Hypothalamus (tissue), 51 donors: ENCODE measurements at places on chromosomes 1 and 21.

DNA sequence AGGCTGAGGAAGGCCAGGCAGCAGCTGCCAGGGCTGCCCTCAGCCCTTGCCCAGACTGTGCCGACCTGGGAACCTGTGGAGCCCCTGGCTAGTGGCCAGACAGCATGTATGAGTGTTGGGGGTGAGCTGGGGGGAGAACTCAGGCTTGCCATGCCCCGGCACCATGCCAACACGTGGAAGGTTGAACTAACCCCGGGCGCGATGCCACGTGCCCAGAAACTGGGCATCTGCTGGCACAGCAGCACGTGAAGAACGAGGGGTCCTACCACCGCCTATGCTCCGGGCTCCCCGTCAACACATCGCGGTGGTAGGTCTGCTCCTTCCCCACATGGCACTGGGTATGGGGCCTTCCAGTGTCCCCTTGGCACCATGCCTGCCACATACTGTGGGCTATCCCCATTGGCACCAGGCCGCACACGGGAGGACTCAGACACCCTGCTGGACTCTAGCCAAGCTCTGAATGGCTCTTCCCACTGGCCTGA lies 68.7 kb downstream of the CASZ1 start:
- DNase-seq: no peak

DNA sequence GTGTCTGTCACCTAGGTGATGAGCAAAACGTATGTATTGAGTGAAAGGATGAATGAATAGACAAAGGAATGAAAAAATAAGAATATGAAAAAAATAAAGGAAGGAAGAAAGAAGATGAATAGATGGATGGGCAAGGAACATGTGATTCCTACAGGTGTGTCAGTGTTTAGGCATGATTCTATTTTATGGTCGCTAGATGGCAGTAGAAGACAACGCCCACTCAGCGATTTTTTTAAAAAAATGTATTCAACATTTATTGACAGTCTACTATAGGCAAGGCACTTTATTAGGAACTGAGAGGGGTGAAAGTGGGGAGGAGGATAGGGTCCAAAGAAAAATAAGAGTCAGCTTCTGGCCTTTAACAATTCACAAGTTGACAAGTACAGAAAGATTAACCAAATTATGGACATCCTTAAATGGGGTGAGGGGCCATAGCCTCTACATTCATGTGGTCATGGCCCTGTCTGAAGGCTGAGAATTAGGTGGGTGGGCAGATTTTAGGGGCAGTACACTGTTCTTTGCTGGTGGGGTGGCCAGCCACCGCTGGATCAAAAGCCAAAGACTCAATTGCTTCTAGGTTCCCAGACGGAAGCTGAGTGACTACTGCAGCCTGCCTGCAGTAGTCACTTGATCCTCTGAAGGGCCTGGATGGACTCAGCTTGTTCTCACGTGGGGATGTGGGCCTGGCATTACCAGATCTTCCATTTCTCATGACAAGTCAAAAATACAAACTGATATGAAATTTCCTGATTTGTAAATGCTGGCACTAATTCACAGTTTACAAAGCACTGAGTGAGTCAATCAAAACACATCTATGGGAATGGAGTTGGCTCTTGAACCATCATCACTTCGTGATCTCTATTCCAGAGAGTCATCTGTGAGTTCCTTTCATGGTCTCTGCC lies 83.9 kb downstream of the FASLG start:
- DNase-seq: no peak

DNA sequence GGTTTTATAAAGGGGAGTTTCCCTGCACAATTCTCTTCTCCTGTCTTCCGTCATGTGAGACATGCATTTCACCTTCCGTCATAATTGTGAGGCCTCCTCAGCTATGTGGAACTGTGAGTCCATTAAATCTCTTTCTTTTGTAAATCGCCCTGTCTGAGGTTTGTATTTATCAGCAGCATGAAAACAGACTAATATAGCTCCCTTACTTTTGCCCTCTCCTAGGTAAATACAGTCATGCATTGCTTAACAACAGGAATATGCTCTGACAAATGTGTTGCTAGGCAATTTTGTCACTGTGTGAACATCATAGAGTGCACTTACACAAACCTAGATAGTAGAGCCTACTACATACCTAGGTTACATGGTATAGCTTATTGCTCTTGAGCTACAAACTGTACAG lies 616.8 kb downstream of the RWDD3 start:
- DNase-seq: no peak

DNA sequence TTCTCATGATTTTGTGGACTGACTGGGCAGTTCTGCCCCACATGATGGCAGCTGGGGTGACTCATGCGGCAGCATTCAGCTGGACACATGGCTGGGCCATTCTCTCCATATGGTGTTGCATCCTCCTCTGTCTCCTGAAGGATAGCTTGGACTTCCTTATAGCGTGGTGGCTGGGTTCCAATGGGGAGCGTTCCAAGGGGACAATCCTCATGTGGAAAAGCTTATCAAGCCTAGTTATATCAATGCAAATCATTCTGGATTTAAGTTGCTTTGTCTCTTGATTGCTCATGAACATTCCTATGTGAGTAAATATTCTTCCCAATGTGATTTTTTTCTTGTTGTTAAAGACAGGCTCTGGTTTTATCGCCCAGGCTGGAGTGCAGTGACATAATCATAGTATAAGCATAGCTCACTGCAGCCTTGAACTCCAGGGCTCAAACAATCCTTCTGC lies 13.2 kb upstream of the SLC2A1 start:
- DNase-seq: no peak

GRCh38 chr1:66607458-66607857 lies 73.5 kb downstream of the SGIP1 start:
- DNase-seq: no peak

GRCh38 chr21:33698087-33698860 lies 56.0 kb downstream of the ITSN1 start:
- no peak for DNase-seq

GRCh38 chr21:42001781-42002180 lies 8.4 kb downstream of the ZBTB21 start:
- DNase-seq: no peak

DNA sequence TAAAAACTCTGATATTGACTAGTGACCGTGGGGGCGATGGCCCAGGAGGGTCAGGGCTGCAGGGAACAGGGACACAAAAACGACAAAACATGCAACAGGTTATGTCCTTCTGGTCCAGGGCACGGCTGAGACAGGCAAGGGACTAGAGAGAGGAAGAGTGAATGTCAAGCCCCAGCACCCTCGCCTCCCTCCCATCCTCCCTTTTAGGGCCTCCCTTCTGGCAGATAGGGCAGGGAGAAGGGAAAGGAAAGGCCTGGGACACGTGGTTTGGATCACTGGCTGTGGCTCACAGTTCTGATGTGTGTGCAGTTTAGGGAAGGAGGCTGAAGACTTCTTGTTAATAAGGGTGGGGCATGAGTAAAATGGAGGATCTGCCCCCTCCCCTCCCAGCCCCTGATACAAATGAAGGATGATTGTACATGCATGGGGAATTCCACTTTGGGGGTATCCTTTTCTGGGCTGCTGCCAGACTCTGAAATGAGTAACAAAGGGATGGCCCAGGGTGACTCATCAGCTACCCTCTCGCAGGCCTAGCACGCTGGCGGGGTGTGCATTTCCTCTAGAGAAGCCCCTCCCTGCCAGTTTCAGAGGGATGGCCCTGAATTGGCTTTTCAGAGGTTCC lies 14.2 kb downstream of the CAPN2 start:
- no peak for DNase-seq

DNA sequence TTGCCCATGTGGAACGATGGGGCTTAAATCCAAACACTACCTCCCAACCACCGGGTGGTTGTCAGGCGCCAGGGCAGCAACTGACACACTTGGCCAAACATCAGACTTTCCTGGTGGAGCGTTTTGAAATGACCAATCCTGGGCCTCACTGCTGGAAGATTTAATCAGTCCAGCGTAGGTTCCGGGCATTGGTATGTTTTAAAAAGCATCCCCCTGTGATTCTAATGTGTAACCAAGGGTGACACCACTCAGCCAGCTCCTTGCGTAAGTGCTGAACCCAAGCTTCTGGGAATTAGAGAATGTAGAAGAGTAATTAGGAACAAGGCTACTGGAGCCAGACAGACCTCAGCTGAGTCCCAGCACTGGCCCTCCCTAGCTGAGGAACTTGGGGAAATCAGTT lies 44.8 kb upstream of the KAZN start:
- no peak for DNase-seq

DNA sequence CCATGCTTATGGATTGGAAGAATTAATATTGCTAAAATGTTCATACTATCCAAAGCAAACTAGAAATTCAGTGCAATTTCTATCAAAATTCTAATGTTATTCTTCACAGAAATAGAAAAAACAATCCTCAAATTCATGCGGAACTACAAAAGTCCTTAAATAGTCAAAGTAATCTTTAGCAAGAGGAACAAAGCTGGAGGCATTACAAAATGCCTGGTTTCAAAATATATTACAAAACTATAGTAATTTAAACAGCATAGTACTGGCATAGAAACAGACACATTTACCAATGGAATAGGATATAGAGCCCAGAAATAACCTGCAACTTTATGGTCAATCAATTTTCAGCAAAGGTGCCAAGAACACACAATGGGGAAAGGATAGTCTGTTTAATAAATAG lies 3.8 kb downstream of the CTSS start:
- no peak for DNase-seq

GRCh38 chr1:77540501-77541161 lies 141.8 kb downstream of the ZZZ3 start:
- DNase-seq: no peak

DNA sequence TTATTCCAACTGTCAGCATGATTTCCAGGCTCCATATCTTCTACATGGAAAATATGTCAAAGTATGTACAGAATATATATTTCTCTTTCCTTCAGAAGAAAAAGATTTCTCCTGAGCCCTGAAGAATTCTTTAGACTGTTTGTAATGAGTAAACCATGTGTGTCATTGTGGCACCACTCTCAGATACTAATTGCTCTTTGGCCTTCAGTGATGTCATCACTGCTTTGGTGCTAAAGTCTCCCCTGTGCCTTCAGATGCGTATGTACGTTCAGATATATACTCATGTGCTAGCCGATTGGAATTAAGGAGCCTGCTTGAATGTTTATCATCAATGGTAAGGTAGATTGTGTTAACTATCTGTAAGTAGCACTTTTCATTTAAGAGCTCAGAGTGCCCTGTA lies 20.6 kb upstream of the NBL1 start:
- no peak for DNase-seq

- DNase-seq: no peak
These were observed 41.6 kb downstream of the PDE9A start for GRCh38 chr21:42694751-42695696.

GRCh38 chr1:157496121-157496526 lies 56.2 kb downstream of the FCRL5 start:
- DNase-seq: no peak

- no peak for DNase-seq
These were observed 5.4 kb downstream of the TNN start for GRCh38 chr1:175073061-175073460.

- DNase-seq: no peak
These were observed 43.7 kb downstream of the SEC16B start for GRCh38 chr1:177926201-177926600.

DNA sequence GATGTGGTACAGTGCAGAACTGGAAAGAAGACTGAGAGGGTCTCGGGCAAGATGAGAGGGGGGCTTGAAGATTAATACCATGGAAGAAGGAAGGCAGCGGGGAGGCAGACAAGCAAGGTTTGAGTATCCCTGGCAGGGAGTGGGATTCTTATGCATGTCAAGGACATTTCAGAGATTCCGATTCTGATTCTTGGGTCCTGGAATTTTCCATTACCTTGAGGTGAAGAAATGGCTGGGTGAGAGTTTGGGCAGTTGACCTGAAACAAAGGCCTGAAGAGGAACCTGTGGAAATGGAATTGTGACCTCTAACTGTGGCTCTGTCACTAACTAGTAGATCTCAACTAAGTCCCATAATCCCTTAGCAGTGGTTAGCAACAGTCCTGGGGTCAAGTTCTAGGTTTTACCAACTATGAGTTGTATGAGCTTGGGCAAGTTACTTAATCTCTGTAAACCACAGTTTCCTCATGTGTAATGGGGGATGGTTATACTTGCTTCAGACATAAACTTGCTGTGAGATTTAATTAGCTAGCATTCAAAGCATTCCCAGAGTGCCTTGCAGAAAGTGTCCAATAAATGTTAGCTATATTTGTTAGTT lies 8.6 kb upstream of the ACTN2 start:
- DNase-seq: no peak

GRCh38 chr1:27374362-27375086 lies at the start of gene FCN3:
Gene FCN3 (minus strand): TSS chr1:27374824. CDS start chr1:27374818, 6 bp downstream.
- no peak for DNase-seq

DNA sequence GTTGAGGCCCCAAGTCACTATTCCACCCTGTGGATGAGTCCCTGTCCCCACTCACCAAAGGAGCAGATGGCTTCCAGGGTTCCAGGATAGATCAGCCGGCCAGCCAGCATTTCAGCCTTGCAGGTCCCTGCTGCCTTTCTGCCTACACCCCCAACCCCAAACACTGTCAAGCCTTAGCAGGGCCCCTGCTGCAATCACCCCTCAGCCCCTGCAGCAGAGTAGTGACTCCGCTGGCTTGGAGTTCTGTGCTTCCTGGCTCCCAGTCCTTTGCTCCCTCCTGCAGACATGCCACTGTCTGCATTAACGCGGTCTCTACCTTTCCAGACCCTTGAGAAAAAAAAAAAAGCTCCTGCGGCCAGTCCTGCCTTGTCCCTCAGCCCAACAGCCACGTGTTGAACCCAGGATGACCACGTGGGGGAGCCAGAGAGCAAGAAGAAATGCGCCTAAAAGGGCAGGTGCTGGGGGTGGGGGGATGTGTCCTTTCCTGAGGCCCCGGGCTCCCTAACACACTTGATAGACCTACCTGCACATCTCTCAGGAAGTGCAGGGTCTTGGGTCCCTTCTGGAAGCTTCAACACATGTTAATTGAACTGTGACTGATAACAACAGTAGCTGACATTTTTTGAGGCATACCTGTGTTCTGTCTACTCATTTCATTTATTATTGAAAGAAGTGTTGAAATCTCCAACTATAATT lies 37.4 kb downstream of the RASSF5 start:
- peak; percentile 49 for DNase-seq

- DNase-seq: no peak
These were observed 245.1 kb downstream of the LBR start for GRCh38 chr1:225182716-225183115.

DNA sequence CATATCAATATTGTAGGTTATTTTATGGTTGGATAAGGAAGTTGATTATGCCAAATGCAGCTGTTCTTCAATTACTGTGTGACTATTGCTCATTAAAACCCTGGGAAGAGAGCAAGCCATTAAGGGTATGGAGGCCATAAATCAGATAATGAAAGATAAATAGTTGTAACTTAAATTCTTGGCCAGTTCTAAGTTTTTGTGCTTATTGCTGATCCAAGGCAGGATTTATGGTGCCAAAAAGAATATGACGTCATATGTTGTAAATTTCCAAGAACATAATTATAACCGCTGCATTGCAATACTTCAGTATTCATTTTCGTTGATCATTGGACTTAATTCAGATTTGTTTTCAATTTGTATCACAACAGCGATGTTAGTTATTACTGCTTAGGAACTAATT lies 211.6 kb downstream of the LRRC40 start:
- DNase-seq: no peak
